OCI-M1 (cell line): ENCODE measurements at places on chromosomes 6 and 20.

DNA sequence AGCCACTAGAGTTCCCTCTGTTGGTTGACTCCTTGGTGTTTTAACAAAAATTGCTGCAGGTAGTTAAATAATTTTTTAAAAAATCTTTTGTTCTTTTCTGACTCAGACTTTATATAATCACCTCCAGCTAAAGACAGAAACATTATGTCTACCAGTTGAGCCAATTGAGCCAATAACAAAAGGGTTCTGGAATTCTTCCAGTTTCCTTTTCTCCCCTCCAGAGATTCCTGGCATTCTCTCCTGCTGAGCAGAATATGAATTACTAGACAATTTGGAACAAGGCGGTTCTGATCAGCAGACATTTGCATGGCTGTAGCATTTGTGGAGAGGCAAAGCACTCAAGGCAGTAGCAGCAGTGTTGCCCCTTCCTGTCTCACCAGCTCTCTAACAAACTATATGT, 144.0 kb upstream of the SLC35B3 start:
- no peak for DNase-seq

GRCh38 chr6:82072121-82072521, 175.4 kb downstream of the IBTK start:
- DNase-seq: no peak

GRCh38 chr6:163640641-163641040, 226.1 kb downstream of the QKI start:
- DNase-seq: no peak

DNA sequence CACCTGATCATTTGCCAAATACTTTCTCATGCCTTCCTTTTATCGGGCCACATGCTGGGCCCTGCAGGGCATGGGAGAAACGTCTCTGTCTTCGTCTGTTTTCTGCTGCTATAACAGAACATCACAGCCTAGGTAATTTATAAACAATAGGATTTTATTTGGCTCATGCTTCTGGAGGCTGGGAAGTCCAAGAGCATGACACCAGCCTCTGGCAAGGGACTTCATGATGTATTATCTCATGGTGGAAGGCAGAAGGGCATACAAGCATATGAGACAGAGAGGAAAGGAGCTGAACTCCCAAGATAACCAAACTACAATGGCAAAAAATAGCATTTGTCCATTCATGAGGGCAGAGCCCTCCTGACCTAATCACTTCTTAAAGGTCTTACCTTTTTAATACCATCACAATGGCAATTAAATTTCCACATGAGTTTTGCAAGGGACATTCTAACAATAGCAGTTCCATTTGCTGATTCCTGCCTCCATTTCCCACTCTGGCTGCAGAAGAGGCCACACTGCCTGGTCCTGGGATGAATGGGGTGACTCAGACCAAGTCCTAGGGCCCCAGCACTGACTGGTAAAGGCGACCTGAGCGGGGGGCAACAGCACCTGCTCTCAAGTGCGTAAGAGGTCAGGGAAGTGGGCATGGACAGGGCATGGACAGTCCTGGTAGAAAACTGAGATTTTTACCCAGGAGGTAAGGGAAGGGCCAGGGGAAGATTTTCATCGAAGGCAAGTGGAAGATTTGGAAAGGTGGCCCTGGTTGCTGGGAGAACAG, 5.1 kb upstream of the ZBP1 start:
- DNase-seq: no peak

DNA sequence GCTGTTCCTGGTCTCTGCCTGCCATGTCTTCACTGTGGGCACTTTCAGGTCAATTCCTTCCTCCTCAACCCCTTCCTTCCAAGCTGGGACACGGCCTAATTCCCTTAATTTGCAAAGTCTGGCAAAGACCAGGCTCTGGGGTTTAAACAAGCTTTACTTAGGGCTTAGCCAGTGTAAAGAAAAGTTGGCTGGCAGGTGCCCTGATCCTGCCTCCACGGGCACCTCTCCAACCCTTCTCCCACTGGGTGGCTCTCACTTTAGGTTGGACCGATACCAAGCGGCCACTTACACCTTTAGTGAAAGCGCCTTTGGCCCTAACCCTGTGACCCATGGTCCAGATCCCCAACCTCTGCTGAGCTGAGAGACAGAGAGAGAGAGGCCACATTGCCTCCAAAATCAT, 13.7 kb upstream of the MLN start:
- DNase-seq: no peak

DNA sequence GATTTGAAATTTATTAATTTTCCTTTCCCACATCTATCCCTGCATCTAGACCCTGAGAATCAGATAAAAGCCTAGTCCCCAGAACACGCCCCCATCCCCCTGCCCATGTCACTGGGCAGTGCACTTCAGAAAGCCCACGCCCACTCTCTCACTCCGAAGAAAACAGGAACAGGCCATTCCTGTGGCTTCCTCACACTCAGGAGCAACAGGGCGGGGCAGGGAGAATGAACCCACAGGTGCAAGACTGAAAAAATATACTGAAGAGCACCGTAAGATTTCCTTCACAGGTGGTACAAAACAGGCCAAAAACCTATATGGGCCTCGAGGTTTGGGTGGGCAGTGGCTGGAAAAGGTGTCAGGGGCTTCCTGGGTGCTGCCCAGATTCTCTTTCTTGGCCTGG, 3.4 kb downstream of the OXT start:
- peak; percentile 48 for DNase-seq

DNA sequence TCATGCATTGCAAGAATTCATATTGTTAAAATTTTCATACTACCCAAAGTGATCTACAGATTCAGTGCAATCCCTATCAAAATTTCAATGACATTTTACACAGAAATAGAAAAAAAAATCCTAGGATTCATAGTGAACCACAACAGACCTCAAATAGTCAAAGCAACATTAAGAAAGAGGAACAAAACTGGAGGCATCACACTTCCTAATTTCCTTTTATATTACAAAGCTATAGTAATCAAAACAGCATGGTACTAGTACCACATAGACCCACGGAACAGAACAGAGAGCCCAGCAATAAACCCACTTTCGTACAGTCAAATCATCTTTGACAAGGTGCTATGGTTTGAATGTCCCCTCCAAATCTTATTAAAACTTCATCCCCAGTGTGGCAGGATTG, 39.7 kb downstream of the NTSR1 start:
- DNase-seq: peak; percentile 13

- no peak for DNase-seq
Observed at GRCh38 chr6:36963451-36964290, 9.1 kb downstream of the PI16 start.

- DNase-seq: no peak
Observed at GRCh38 chr6:140542863-140543262, 1168.4 kb upstream of the CITED2 start.

GRCh38 chr6:38283734-38284362, 355.9 kb downstream of the BTBD9 start:
- no peak for DNase-seq

DNA sequence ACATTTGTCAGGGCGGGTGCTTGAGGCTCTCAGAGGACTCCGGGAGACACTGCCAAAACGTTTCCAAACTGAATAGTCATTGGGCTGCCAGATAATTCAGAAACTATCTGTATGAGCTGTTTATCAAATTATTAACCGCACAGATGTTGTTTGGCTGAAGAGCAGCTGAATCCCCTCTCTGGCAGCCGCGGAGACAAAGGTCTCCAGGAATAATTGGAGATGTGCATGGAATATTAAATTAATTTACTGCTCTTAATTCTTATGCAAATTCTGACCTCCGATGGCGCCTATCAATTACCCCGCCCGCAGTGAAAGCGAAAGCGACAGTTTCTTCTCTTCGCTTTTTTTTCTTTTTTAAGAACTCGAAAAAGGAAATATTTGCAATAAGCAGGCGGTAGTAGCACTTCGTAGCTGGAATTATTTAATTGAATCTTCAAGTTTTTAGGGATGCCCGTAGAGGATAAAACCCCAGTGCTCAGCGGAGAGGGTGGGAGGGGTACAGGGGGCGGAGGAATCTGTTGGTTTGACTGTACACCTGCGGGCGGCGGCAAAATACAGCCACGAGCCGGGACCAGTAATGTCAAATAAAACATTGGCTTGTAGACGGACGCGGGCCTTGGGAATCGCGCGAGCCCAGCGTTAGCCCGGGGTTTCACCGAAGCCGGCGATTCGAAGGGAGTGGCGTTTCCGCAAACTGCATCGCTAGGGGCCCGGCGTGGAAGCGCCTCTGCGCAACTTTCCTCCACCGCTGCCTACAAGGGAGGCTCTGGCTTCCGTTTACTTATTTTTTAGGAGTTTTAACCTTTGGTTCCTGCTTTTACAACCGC, 6.2 kb downstream of the LINC00237 start:
- DNase-seq: peak; percentile 82

DNA sequence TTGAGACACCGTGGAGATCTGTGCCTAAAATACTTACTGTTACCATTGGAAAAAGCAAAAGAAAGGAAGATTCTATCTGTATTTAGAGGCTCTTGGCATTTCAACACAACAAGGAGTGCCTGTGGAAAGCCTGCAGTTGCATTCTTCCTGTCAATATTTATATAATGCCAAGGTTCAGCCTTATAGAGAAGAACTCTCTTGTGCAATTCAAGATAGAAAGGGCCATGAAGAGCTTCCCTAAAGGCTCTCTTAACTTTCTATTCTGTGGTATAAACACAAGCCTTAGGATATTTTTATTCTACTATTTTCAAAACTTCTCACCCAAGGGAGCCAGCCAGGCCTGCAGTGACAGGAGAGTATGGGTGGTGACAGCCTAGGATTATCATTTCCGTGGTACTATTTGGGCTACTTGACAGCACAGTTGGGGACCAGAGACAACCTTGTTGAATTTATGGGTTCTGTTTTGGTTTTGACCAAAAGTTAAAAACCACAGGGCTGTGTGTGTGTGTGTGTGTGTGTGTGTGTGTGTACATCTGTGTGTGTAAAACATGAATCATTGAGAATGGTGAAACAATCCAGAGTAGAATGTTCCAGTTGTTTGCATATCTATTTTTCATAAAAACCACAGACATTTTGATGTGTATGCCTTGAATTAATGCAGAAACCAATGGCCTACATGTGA, 700.9 kb upstream of the SLC35B3 start:
- DNase-seq: no peak

DNA sequence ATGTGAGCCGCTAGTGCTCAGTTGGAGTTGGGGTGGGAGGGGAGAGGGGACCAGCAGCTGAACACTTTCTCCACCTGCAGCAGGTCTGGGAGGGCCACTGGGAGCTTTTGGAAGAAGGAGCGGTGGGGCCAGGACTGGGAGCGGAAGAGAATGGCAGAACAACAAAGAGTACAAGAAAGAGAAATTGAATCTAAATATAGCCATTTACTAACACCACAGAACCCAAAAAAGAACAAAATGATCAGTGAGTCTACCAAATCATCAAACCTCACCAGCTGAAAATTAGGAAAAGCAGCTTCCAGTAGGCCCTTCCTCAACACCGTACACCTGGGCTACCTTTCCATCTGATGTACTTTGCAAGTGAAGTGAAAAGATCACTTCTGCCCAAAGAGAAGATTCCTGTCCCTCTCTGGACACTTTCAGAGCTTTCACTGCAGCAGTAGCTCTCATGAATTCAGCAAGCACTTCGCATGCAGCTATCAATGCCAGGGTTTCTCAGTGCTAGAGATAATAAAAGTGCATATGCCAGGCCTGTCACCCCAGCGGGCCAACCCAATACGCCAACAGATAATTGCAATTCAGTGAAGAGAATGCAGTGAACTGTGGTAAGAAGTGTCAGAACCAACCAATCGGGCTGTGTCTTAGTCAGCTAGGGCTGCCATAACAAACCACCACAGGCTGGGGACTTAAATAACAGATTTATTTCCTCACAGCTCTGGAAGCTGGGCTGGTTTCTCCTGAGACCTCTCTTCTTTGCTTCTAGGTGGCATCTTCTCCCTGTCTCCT, 597 bp downstream of the LY86 start:
- DNase-seq: no peak

DNA sequence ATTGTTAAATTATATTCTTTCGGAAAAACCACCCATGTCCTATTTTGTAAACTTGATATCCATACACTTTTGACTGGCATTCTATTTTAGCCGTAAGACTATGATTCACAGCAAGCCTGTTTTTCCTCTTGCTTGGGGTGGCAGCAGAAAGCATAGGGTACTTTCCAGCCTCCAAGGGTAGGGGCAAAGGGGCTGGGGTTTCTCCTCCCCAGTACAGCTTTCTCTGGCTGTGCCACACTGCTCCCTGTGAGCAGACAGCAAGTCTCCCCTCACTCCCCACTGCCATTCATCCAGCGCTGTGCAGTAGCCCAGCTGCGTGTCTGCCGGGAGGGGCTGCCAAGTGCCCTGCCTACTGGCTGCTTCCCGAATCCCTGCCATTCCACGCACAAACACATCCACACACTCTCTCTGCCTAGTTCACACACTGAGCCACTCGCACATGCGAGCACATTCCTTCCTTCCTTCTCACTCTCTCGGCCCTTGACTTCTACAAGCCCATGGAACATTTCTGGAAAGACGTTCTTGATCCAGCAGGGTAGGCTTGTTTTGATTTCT, 2.1 kb upstream of the ESR1 start:
- DNase-seq: no peak

- no peak for DNase-seq
Observed at GRCh38 chr6:13655700-13656099, 40.6 kb downstream of the NOL7 start.

DNA sequence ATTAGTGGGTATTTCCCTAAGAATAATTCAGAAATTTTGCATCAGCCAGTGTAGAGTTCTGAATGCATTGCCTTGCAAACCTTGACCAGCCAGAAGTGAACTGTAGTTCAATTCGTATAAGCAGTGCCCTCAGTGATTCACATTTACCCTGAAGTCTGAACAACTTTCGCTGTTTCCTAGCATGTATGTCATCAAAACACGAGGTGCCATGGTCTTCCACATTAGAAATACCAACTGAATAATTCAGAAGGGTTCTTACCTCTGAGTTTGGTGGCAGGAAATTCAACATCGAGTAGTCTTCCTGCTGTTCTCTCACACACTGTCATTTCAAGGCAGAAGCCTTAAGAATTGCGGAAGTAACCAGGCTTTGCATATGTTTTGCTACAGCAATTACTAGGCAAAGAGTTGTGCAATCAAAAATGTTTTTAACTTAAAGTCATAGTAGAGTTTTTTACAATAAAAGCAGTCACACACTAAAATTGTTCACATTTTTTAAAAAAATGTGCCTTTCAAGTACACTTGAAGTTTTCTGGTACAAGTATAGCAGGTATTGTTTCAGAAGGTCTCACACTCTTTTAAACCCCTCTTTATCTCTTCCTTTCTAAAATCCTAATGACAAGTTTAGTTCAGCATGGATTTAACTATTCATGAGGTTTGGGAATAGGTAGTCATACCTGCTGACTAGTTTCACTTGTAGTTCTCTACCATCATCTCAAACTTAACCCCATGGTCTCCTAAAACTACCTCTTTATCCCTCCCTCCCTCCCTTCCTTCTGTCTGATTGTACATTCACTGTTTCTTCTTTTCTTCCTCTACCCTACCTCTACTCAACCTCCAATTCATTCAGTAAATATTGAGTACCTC, 118.3 kb downstream of the STXBP5 start:
- DNase-seq: peak; percentile 52

DNA sequence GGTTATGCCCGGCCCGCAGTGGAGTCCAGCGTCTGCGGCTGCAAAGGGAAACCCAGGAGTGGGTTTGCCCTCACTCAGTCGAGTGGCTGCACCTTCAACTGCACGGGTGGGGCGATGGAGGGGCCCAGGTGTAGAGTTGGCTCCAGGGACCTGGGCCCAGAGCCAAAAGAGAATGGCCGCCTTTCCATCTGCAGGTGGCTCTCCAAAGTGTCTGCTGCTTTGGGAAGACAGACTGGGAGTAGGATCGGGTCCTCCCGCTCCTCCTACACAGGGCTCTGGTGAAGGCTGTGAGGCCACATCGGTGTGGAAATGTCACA, 80.1 kb downstream of the PTPN1 start:
- DNase-seq: no peak

- peak; percentile 87 for DNase-seq
Observed at GRCh38 chr20:62952373-62952967, at the start of gene SLC17A9. Gene SLC17A9, plus strand, starts transcription at chr20:62952709. Its CDS starts 122 bp downstream, at chr20:62952831.

- DNase-seq: no peak
Observed at GRCh38 chr6:150604467-150604866, 4.8 kb downstream of the PLEKHG1 start.
